ENCODE measurements at places on chromosomes 5 and 9.
A peak's percentile ranks its signal among the peaks of the same experiment; 100 is the strongest.

DNA sequence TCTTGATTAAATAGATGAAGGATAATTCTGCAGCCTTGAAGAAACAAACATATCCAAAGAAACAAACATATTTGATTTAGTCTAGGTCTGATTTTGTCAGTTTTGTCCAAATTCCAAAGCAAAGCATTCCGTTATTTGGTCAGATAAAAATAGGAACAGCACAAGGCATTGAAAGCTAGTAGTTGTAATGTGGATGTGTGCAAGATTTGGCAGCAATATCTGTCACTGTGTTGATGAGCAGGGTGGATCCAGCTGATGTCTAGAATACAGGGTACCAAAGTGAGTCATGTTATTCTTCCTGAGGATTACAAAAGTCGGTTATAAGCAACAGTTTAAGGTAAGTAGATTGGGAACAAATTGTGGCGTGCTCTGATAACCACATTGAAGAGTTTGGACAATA is 69.3 kb upstream of the PLPPR1 start:
- DNase-seq = no peak

- DNase-seq = no peak
Measured at GRCh38 chr9:86036555-86036954, 62.8 kb downstream of the GOLM1 start.

DNA sequence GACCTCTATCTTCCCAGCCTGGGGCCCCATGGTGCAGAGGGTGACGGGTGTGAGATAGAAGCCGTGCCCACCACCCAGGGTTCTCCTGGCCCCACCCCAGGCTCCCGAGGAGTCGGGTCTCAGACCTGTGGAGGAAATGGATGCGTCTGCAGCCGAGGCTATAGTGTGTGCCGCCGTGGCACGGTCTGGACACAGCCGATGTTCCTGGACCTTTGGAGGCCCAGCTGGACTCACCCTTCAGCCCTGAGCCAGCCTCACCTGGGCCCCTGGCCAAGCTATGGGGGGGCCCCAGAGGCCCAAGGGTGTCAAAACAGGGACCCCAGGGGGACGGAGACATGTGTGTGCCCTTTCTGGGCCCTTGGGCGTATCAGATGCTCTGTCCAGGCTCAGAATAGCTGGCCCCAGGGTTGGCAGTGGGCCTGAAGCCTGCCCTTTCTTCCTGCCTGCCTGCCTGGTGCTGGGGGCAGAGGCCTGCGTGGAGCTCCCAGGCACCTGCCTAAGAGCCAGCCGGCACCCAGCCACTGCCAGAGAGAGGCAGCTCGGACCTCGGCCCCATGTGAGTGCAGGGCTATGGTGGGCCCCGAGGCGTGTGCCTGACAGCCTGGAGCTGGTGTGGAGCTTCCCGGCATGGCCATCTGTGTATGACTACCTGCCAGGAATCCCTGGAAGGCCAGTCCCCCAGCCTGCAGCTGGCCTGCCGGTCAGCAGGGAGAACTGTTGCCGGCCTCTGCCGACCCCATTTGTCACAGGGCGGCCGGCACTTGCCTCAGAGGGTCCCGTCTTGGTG is 41.8 kb downstream of the KCNT1 start:
- no peak for DNase-seq

GRCh38 chr9:35306283-35306682 is 144.5 kb downstream of the UNC13B start:
- DNase-seq = peak; percentile 21

DNA sequence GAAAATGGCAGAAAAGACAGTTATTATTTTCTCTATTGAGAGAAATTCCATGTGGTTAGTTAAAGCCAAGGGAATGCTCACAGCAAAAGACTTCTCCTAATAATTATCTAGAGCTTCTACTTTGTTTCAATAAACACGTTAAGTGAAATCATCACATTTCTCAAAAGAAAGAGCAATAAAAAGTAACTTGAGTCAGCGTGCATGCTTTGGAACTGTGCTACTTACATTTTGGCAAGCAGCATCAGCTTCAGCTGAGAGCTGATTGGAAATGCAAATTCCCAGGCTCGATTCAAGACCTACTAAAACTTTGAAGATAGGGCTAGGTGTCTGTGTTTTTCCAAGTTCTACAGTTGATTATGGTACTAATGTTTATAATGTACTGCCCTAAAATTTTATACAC is 132.1 kb downstream of the CDH18 start:
- DNase-seq = no peak

- DNase-seq = no peak
Measured at GRCh38 chr5:150665044-150665443, 4.0 kb downstream of the MYOZ3 start.

DNA sequence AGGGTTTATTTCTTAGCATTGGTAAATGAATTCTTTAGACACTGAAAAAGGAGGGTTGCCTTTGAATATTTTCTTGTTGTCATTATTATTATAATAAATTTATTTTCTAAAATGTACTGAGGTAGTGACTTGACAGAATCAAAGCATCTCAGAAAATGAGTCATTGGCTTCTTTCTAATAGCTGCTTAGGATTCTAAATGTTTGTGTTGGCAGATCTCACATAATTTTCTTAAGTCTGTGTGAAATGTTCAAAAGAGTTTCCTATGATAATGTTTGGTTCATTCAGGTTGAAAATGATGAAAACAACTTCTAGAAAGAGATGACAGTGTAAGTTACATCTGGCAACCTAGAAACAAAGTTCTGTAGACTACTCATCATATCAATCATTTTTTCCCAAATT is 69.7 kb downstream of the SH3GL2 start:
- no peak for DNase-seq

Data from GM04504 (cell line).